ENCODE measurements at places on chromosomes 1 and 21.

DNA sequence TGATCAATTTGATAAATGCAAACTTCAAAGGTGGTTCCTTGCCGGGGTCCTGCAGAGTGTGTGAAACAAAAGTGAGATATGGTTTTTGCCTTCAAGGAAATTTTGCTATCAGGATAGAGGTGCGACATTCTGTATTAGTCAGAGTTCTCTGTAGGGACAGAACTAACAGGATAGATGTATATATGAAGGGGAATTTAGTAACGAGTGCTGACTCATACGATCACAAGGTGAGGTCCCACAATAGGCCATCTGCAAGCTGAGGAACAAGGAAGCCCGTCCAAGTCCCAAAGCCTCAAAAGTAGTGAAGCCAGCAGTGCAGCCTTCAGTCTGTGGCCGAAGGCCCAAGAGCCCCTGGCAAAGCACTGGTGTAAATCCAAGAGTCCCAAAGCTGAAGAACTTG is 157.0 kb downstream of the RYR2 start:
- no peak for DNase-seq

GRCh38 chr21:45211661-45212060 is 76.0 kb downstream of the POFUT2 start:
- no peak for DNase-seq

DNA sequence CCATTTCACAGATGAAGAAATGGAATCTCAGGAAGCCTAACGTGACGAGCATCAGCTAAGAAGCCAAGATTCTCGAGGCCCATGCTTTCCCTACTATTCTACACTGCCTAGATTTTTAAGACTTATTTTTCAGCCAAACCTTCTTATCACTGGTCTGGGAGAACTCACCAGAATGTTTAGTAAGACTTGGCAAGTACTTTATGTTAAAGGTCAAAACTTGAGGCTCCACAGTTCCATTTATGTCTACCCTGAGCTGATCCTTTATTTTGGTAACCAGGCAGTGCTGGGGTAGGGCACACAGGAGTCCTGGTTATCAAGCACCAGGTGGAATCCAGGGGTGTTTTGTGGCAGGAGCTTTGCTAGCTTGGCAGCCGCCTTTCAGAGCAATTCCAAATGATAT is 16.8 kb downstream of the PLXNA2 start:
- DNase-seq = no peak

GRCh38 chr1:244255426-244255965 is 196.2 kb downstream of the ADSS2 start:
- DNase-seq = no peak

GRCh38 chr1:154663471-154664060 is 55.6 kb upstream of the ADAR start:
- DNase-seq = no peak

DNA sequence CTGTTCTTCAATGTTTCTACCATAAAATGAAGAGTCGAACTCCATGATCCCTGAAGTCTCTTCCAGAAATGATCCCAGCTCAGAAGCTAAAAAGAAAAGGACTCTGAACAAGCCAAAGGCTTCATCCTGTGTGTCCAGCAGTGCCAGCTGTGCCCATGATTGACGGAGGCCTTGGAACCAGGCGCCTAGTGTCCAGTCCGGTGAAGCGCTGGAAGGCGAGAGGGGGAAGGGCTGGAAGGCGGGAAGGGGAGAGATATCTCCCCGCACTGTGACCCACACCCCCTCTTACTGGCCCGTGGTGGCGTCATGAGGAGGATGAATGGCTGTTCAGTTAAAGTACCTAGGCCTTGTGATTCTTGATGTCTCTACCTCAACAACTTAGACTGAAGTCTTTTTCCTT is 10.4 kb upstream of the PLEKHA6 start:
- DNase-seq = no peak

DNA sequence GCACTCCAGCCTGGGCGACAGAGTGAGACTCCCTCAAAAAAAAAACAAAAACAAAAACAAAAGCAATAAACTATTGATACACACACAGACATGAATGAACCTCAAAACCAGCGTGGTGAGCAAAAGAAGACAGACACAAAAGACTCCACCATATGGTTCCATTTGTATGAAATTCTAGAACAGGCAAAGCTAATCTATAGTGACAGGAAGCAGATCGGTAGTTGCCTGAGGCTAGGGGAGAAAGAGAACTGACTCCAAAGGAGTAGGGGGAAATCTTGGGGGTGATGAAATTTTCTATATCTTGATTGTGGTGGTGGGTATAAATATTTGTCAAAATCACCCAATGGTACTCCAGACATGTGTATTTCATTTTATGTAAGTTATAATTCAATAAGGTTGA is 20.9 kb downstream of the LACTBL1 start:
- DNase-seq = no peak

DNA sequence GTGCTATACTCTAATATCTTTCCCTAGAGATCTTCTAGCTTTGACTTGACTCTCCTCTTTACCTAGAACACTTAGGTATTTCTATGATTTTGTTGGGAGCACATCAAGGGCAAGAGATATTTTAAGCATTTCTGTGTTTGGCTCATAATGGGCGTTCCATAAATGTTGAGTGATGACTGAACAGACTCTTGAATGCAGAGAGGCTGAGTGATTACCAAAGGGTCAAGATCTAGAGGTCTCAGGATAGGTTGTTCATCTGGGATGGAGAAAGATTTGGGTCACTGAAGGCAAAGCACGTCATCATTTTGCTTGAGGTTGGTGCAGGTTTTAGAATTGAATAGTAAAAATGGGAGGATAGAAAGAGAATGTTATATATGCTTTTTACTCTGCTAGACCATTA is 705.4 kb upstream of the B3GALT2 start:
- DNase-seq = no peak

Data from DMS 273 treated with DMSO at 0.1 percent for 48 hours (cell line).